PC-3 (cell line): ENCODE measurements at places on chromosomes 3 and 15. TPM values are rescaled to one million over a fixed set of nuclear protein-coding genes. Genes with fewer than 3 reads are reported as not detected.

The TMCO5A gene
- not detected in 2 replicates for total RNA-seq

The TMIE gene
- total RNA-seq: 0.52 and 0.66 TPM in 2 replicates

The GNB5 gene
- total RNA-seq: 49.3 and 54.7 TPM in 2 replicates

GRCh38 chr3:119601154-119601553 is 3.5 kb downstream of the PLA1A start:
- no peak for DNase-seq

DNA sequence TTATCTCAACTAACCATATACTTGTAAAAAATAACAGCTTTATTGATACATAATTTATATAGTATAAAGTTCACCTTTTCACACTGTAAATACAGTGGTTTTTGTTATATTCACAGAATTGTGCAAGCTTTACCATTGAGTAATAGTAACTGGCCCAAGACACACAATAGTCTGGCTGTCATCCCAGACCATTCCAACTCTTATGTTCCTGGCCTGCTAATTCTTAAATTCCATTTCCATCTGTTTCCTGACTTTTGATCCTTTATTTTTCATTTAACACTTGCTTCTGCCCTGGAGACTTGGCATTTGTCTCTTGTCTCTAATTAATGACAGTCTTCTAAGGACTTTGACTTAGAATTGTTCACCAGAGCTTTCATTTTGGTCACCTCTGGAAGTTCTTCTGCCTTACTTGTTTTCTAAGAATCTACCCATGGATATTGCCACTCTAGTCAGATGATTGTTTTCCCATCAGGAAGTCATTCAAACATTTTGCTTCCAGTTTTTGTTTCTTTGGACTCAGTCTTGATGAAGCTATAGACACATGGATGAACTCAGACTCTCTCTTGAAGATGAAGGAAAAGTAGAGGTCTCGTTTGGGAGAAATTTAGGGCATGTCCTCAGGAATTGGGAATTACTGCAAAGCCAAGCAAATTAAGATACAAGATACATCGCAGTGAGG is 27.2 kb upstream of the PLSCR4 start:
- peak; percentile 85 for DNase-seq

- DNase-seq: peak; percentile 45
Observed at GRCh38 chr3:160885791-160886286, 129.8 kb downstream of the PPM1L start.

- no peak for DNase-seq
Observed at GRCh38 chr3:195836476-195837135, 24.9 kb upstream of the MUC4 start.

GRCh38 chr15:27448986-27449385 is 478.0 kb downstream of the GABRG3 start:
- no peak for DNase-seq

DNA sequence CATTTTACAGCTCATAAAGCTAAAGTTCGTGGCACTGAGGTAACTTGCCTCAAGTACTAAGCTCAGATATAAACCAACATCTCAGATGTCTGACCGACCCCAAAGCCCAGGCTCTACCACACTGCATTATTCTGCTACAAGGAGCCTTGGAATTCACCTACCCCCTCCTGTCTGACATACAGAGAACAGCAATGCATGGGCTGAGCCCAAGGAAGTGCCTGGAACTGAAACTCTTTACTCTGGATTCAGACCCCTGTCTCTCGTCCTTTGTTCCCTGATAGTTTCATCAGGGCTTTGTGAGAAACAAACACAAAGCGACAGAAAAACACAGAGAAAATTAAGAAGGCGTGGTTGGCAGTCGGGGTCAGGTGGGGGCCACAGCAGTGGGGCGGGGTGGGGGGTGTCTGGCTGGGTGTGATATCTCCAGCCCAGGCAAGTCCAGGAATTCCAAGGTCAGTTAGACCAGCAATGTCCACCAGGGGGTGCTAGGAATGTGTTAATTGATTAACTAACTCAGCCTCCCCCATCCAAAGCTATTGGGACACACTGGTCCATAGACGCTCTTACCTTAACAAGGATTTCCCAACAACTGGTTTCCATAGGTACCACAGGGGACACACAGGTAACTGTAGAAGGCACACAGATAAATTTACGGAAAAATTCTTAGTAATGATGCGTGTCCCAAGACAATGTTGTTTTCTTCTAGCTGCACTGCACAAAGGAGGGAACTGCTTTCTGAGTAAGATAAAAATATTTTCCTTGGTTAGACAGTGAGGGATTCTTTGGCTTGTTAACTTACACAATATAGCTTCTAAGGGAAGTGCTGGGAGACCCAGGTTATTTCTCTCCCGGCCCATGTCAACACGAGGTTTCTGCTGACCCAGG is 18.8 kb upstream of the SSUH2 start:
- peak; percentile 92 for DNase-seq

- DNase-seq: no peak
Observed at GRCh38 chr3:18064586-18064985, 322.2 kb upstream of the TBC1D5 start.

DNA sequence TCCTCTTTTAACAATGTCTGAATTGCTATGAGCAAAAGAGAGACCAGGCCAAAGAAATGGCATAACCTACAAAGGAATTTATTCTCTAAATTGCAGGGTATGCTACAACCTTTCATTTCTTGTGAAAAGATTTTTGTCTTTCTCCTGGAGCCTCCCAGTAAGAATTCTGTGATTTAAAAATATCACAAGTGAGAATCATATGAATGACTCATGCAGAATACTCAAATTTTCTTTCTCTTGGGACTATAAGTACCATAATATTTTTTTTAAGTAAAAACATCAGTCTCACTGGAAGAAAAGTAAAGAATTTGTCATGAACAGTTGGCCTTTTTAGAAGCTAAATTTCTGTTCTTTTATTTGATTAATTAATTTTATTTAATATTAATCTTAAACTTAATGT is 26.3 kb downstream of the SYNPR start:
- DNase-seq: no peak

DNA sequence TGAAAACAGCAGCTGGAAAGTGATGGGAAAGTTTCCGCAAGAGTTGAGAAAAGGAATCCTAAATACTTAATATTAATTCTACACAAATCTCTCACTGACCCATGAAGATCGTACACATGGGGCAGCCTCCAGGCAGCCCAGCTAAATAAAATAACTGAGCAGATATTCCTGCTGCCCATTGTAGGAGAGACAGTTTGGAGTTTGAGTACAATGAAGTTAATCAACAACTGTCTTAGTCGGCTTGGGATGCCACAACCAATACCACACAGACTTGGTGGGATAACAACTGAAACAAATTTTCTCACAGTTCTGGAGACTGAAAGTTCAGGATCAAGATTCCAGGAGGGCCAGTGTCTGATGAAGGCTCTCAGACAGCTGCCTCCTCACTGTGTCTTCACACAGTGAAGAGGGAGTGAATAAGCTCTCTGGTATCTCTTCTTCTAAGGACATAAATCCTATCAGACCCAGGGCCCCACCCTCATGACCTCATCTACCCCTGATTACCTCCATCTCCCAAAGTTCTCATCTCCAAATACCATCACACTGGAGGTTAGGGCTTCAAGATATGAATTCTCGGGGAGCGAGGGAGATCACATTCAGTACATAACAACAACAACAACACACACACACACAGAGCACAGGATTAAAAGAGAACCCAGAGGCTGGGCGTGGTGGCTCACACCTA is 9.7 kb downstream of the TRPM7 start:
- DNase-seq: no peak

DNA sequence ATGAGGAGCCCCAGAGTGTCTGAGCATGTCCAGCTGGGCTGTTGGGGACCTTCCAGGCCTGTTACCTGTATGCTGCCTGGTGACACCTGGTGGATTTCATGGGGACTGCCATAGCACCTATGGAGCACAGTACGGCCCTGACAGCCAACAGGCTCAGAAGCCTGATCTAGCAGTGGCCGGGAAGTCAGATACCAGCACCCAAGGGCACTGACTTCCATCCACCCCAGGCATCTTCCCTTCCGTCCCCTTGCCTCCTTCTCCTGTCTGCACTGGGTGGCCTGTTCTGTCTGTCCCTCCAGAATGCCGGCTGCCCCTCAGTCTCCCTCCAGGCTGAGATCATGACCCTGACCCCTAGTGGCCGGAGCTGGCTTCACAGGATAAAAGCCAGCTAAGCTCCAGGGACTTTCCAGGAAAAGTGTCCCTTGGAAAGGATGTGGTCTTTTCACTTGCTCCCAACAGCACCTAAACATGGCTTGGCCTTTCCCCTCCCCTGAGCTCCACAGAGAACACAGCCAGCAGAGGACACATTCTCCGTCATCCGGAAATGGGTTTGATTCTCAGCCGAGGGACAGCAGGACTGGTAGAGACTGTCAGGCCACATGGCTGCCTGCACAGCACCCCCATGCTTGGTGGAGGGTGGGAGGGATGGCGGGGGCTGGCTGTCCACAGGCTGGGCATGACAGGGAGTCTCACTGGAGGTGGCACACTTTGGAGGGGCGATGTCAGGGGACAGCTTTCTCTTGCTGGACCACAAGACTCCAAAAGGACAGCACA is 9.5 kb downstream of the RPS17 start:
- peak; percentile 72 for DNase-seq

- DNase-seq: no peak
Observed at GRCh38 chr3:6248528-6248927, 612.4 kb upstream of the GRM7 start.

DNA sequence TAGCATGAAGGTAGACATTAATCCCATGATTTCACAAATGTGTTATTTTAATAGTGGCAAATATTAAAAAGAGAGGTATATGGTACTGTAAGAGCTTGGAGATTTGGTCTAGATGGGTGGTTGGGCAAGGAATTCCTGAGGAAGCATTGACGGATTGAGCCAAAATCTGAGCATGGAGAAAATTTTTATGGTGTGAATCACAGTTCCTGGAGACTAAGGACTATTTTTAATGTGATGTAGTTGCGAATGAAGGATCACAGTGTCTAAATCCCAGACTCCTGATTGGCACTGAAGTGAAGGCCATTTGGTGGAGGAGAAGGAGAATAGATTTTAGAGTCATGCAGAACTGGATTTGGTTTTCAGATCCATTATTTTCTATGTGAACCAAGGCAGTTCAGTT is 188.7 kb upstream of the FEZF2 start:
- peak; percentile 35 for DNase-seq

DNA sequence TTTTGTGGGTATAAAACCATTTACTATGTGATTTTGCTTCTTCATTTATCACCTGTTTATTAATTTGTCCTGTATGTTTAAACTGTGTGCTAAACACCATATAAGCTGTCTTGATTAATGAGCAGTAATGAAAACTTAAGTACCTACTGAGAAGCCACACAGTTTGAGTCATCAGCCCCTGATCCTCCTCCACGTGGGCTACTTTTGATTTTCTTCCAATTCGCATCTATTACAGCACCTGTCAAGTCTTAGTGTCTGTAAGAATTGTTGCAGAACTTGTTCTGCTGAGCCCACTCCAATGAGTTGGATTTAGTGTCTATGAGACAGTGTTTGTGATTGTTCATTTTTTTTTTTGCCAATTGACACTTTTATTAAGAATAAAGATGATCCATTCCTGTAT is 16.8 kb downstream of the EPHA6 start:
- DNase-seq: peak; percentile 59

- no peak for DNase-seq
Observed at GRCh38 chr3:34995796-34996430, 643.4 kb upstream of the ARPP21 start.

DNA sequence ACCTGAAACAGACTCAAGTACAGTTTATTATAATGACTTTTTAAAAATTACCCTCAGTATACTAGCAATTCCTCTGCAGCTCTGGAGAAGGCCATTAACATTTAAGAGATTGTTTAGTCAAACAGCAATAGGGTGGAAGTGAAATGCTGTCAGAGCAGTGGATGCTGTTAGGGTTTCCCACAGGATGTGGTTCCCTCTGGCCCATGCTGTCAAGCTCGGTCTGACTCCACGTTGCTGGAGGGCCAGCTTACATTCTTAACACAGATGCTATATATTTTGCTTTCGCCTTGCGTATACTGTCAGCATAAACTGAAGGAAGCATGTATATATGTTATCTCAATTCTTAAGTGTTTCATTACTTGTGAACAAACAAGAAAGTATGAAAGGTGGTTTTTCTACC is 231.1 kb upstream of the COL8A1 start:
- no peak for DNase-seq
